NCI-H2107 (cell line): ENCODE measurements at places on chromosomes 1 and 21.

DNA sequence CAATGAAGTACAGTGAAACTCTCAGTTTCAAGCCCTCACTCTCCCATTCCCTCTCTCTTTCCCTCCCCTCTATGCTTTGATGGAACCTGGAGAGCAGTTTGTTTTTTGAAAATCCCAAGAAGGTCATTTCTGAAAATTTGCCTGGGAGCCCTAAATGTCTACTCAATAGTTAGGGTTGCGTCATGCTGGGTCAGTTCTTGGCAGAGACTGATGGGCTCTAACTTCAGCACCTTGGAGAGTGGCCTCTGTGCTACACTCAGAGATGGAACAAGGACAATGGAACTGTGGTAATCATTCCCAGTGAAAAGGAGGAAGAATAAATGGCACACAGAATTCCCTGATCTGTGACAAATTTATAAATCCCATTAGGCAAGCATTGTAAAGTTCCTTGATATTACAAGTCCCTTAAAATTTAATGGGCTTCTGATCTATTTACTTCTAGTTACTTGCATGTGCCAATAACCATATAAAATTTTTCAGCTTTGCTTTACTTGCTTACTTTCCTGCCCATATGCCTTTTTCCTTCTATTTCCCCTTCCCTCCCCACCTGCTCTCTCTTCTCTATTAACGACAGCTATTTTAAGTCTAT lies 182.9 kb upstream of the KCND3 start:
- DNase-seq: no peak

DNA sequence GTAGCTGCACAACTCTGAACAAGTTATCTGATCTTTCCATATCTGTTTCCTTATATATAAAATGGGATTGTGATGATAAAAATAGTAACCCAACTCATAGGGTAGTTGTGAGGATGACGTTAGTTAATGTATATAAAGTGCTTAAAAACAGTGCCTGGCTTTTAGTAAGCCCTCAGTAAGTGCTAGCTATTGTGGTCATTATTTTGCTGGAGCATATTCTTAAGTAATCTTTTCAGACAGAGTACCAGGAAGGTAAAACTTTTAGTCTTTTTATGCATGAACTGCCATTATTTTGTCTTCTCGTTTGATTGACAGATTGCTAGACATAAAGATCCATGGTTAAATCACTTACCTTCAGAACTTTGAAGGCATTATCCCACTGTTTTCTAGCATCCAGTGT lies 62.5 kb upstream of the SIM2 start:
- no peak for DNase-seq

GRCh38 chr1:57248830-57249229 lies 175.0 kb downstream of the DAB1 start:
- DNase-seq: no peak

GRCh38 chr1:98898940-98899339 lies 105.7 kb downstream of the PLPPR5 start:
- DNase-seq: no peak

- no peak for DNase-seq
These were observed 8.6 kb upstream of the ACBD3 start for GRCh38 chr1:226195144-226195543.

DNA sequence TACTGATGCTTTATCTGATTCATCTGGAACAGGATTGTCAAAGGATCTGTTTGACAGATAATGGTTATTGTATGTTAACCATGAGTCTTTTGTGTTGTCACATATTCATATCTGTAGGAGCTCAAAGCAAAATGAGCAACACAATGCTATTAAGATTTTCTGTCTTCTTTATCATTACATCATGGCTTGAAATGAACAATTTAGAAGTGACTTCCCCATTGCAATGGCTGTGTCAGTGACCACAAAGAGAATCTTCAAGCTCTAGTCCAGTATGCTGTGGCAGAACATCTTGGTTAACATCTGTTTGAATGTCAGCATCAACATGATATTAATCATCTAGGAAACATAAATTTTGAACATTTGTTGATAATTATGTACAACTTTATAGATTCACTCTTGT lies 1148.5 kb downstream of the PLA2G4A start:
- DNase-seq: no peak

DNA sequence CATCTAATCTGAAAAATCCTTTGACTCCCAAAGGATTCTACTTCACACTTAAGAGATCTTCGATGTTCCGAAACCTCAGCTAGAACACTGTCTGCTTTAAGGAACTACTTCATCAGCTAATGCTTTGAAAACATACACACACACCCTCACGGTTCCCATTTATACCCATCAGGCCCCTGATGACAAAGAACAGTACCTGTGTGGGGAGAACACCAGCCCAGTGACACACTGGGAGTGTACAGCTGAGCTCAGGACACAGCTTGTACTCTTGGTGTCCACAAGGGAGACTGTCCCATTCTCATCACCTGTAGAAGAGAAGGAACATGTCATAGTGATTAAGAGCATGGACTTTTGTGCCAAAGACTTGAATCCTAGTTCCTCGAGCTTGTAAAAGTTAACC lies 6.6 kb downstream of the WDR77 start:
- no peak for DNase-seq

DNA sequence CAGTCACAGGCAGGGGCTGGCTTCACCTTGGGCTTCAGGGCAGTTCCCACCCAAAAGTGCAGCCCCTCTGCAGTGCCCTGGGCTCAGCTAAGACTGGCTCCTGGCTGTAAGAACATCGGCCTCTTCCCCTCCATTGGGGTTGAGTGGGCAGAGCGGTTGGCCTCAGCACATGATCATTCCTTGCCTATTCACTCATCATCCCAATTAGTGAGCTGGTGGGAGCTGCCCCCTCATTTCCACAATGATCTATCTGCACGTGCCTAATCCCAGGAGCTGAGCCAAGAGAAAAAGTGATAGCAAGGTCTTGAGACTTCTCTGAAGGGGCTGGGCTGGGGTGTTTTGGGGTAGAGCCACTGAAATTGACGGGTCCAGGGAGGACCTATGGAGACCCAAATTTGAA lies 133.6 kb downstream of the SYF2 start:
- no peak for DNase-seq

GRCh38 chr1:66265796-66266195 lies 268.2 kb upstream of the SGIP1 start:
- DNase-seq: no peak

- no peak for DNase-seq
These were observed 111.2 kb upstream of the ADGRL2 start for GRCh38 chr1:81689531-81689941.

- no peak for DNase-seq
These were observed 13.6 kb downstream of the ACTL8 start for GRCh38 chr1:17768651-17769241.

DNA sequence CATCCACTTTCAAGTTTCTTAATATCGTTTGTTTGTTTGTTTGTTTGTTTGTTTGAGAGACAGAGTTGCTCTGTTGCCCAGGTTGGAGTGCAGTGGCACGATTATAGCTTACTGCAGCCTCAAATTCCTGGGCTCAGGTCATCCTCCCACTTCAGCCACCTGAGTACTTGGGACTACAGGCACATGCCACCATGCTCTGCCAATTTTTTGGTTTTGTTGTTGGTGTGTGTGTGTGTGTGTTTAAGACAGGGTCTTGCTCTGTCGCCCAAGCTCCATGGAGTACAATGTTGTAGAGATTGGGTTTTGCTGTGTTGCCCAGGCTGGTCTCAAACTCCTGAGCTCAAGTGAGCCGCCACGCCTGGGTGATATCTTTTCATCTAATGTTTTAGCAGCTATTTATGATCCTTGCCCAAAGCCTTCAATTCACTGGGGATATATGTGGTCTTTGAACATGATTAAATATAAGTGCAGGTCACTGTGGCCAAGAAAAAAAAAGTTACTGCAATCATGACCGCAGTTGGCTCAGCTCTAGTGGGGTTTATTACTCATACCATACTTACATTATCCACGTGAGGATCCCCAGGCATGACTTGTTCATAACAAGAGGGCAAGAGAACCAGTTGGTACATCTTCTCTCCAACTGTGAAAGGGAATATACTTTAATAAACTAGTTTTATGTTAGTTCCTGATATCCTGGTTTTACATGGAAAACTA lies 8.0 kb downstream of the RRP1B start:
- no peak for DNase-seq

- no peak for DNase-seq
These were observed 1.9 kb downstream of the CTSE start for GRCh38 chr1:206021626-206022365.

DNA sequence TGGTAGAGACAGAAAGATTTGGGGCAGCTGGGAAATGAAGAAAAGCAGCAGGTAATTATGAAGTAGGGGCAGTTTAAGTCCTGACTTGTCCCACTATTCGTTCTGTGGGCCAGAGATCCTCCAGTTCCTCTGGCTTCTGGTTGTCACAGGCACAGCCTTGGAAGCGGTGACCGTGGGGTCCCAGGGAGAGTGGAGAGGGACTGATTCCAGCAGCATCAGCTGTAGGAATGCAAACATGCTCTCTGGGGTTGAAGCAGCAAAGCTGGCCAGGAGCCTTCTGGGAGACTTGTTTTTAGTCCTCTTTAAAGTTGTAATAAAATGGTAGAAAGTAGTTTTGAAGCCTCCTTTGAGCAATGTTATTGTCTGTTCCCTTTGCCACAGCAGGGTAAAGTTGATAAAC lies 488.0 kb downstream of the LMO4 start:
- no peak for DNase-seq

GRCh38 chr1:121516234-121516967 lies 331.6 kb downstream of the SRGAP2C start:
- DNase-seq: no peak

DNA sequence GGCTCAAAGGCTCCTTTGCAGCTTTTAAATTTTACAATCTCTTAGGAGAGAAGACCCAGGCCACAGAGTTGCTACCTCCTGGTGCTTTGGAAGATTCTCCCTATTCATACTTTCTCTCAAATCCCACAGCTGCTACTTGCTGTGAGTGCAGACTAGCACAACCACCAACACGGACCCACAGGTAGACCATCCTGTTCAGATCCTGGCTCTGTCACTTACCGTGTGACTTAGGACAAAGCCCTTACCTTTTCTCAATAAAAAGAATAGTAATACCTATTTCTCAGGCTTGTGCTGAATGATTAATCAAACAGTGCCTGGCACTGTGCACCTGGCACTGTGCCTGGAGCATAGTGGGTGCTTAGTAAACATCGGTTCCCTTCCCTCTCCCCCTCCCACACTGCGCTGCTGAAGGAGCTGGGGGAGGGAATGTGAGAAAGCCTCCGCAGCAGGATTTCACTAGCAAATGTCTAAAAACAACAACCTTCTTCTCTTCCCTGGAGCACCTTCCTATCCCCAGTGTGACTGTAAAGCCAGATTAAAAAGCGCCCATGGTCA lies 81.7 kb downstream of the PGM1 start:
- no peak for DNase-seq

DNA sequence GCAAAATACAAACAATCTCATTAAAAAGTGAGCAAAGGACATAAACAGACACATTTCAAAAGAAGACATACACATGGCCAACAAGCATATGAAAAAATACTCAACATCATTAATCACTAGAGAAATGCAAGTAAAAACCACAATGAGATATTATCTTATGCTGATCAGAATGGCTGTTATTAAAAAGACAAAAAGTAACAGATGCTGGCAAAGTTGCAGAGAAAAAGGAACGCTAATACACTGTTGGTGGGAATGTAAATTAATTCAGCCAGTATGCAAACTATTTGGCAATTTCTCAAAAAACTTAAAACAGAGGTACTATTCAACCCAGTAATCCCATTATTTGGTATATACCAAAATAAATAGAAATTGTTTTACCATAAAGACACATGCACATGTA lies 32.2 kb upstream of the TNFSF18 start:
- DNase-seq: no peak

- no peak for DNase-seq
These were observed 1.3 kb downstream of the ZBTB7B start for GRCh38 chr1:155003766-155004351.

GRCh38 chr1:15899266-15899665 lies 51.8 kb downstream of the SPEN start:
- DNase-seq: no peak

GRCh38 chr1:205346956-205347574 lies 9.7 kb downstream of the KLHDC8A start:
- DNase-seq: no peak

DNA sequence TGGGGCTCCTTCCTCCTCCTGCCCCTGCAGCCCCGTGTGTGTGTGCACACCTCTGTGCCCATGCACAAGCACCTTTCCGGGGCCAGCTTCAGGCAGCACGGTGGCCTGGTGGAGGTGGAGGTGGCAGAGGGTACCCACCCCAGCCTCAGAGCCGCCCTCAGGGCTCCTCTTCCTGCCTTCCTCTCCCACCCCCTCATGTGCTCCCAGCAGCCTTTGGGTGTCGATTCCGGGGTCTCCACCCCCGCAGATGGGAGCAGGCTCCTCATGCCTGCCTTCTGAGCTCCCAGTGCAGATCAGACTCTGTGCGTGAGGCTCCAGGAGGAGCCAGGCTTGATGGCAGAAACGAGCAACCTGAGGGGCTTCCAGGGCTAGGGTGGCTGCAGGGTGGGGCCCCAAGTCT lies 29.2 kb upstream of the PLCH2 start:
- DNase-seq: no peak

DNA sequence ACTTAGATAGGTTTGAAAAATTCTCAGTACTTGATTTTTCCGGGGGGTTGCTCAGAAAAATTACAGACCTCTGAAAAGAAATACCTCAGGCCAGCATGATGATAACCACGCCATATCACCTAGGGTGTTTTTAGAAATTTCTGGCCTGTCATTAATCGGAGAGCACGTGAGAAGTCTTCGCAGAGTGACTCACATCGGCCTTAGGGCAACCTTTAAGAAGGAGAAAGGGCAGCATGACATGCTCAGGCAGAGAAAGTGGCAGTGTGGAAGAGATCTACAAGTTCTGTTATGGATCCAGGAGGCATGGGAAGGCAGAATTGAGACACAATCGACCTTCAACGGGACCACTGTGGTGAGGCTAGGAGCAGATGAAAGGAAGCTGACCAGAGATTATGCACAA lies 506.3 kb downstream of the LMO4 start:
- DNase-seq: no peak

GRCh38 chr1:112722601-112723510 lies 7.7 kb upstream of the PPM1J start:
- no peak for DNase-seq

DNA sequence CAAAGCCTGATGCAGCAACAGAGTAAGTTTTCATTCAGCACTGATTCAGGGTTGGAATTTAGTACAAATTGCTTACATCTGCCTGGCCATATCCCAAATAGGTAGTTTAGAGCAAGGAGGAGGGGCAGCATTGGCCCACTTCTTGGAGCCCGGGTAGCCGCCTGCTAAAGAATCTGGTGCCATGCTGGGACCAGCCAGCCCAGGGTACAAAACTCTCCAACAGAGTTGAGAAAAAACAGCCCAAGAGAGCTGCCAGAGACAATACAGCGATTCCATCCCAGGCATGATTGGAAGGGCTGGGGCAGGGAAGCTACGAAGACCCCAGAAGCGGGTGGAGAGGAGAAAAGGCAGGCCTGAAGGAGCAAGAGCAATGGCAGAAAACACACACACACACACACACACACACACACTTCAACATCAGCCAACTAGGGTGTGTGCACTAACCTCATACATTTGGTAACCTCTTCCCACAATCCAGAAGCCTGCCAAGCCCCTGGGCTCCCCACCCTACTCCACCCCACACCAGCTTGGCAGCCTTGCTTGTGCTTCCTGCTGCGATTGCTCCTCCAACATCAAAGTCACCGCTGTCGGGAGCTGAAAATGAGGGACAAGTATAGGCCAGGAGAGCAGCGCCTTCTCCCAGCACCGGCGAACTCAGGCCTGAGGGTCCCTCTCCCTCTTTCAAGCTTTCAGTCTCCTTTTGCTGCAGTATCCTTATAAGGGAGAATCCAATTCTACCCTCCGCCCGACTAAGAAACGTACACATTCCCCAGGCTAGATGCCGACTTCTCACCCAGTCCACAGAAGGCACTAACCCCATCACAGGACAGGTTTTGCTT lies 1.2 kb downstream of the PIK3C2B start:
- DNase-seq: peak; percentile 30

- DNase-seq: no peak
These were observed 207.7 kb downstream of the HIVEP3 start for GRCh38 chr1:41710980-41711379.
